ENCODE measurements at places on chromosomes 12 and 14.

DNA sequence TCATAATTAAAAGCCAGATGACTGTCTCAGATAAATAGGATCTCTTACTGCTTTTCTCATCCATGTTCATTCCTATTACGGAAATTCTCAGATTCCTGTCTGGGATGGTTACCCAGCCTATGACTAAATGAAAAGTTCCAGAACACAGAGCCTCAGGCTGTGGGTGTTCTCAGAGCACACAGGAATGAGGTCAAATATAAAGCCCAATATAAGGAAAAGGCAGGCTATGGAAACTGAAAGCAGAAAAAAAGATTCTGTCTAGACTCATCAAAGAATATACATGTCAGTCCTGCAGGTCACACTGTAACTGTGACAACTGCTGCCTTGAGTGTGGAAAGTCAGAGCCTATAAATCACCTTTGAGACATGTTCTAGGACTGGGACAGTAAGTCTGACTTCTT is 64.3 kb downstream of the DCAF5 start:
- DNase-seq: no peak

- no peak for DNase-seq
These were observed 6.1 kb downstream of the ABCD2 start for GRCh38 chr12:39613525-39613924.

- DNase-seq: no peak
These were observed 75.9 kb downstream of the BBS10 start for GRCh38 chr12:76272287-76272686.

DNA sequence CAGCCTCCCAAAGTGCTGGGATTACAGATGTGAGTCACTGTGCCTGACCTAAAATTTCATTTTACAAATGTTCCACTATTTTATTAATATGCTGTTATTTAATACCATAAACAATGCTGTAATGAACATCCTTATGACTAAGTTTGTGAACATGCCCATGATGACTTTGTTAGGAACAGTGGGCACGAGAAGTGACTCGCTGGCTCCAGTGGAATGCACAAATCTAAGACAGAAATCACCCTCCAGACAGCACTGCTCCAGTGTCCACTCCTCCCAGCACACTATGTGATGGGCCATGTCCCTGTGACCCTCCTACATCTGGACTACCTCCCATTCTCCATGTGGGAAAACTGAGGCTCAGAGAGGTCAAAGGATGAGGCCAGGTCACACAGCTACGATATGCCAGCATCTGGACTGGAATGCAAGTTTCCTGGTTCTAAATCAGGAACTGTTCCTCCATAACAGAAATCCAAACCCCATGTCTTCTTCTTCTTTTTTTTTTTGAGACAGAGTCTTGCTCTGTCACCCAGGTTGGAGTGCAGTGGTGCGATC is 57.9 kb downstream of the GPR68 start:
- DNase-seq: no peak

DNA sequence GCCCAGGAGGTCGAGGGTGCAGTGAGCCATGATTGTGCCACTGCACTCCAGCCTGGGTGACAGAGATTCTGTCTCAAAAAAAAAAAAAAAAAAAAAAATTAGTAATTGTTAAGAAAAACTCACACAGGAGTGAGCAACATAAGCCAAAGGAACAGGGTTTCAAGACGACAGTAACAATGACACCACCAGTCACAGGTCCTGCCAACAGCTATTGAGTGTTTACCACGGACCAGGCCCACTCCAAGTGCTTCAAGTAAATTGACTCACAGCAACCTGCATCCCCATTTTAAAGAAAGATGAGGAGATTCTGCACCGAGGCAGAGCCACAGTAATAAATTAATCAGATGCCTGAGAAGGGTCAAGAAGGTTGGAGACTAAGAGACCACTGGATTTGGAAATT is 194.5 kb downstream of the DPF3 start:
- no peak for DNase-seq

- DNase-seq: no peak
These were observed 16.5 kb upstream of the FIGNL2 start for GRCh38 chr12:51864833-51865670.

GRCh38 chr14:96762650-96763049 is 34.5 kb upstream of the VRK1 start:
- peak; percentile 62 for DNase-seq

- no peak for DNase-seq
These were observed 366.5 kb upstream of the OR4E1 start for GRCh38 chr14:22039938-22040780.

- DNase-seq: no peak
These were observed 113.3 kb upstream of the AMIGO2 start for GRCh38 chr12:47193066-47193465.

GRCh38 chr14:52607061-52607460 is 54.4 kb downstream of the GPR137C start:
- DNase-seq: no peak

DNA sequence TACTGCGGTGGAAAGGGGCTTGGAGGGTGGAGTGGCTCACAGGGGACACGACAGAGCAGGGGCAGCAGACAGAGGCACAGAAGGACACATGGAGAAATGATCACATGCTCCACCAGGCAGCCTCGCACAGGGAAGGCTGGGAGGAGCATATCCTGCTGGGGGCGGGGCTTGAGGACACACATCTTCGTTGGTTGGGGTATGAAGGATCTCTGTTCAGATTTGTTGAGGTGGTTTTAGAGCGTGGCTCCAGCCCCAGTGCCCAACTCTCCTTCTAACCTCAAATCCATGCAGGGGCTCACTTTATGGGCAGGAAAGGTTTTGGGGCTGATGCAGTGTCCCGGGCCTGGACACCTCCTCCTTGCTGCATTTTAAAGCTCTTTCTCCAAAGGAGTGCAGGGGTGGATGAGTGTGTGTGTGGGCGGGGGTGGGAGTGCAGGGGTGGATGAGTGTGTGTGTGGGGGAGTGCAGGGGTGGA is 733 bp upstream of the P3H3 start:
- DNase-seq: no peak

DNA sequence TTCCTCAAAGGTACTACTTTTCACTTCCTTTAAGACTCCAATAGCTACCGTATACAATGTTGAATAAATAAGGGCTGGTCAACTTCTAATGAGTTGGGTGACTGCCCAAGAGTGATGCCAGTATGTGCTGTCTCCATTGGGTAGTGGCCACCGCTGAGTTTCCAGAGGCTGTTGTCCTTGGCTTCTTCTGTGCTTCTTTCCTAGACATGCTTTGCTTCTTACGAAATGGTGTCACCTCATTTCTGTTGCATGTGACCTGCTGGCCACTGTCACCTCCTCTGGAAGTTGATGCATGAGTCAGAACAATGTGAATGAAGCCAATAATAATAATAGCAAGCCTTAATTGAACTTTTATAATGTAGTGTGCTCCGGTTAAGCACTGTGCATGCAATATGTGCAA is 7.5 kb upstream of the NID2 start:
- no peak for DNase-seq

DNA sequence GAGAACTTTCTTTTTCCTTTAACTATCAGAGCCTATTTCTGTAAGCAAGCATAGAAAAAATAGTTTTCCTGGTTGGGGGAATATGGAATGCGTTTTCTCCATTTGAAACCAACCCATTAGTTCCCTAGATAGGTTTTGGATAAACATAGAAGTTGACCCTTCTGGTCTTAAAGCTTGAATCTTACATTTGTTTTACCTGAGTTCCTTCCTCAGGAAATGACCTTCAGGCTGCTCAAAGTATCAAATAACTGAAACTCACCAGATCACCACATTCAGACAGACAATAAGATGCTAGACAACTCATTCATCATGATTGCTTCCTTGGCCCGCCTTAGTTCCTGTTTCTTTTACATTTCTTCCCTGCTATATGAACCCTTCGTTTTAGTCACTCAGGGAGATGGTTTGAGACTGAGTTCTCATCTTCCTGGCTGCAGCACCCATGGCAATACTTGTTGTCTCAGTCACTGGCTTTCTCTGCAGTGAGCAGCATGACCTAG is 52.2 kb downstream of the LRP6 start:
- DNase-seq: no peak

GRCh38 chr12:105554223-105554678 is 223.8 kb downstream of the C12orf75 start:
- DNase-seq: no peak

DNA sequence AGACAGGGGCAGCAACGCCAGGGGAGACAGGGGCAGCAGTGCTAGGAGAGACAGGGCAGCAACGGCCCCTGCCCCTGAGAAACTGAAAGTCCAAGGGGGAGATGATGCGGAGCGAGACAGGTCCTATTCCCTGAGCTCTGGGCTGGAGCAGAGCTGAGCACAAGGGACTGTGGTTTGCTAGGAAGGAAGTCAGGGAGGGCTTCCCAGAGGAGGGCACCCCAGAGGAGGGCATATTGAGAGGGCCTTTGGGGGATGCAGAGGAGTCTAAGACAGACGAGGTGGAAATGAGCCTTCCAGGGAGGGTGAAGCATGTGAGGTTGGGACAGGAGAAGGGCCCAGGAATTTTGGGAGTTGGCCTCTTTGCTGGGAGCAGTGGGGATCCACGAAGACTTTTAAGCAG is 52.1 kb upstream of the BEGAIN start:
- no peak for DNase-seq

GRCh38 chr12:51087818-51088217 is 4.4 kb upstream of the CSRNP2 start:
- no peak for DNase-seq

GRCh38 chr14:29316936-29317335 is 550.3 kb downstream of the FOXG1 start:
- no peak for DNase-seq

DNA sequence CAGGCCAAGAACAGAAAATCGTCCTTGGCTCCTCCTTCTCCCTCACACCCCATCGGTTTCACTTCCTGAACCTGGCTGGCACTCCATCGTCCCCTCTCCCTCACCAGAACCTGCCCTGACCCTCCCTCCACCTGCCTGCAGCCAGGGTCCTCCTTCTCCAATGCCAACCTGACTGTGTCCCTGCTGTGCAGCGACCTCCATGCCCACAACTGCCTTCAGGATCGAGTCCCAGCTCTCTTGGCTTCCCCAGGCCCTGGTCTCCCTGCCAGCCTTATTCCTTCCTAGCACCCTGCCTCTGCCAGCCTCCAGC is 19.8 kb downstream of the HVCN1 start:
- DNase-seq: no peak

GRCh38 chr12:93379326-93379980 is 1.7 kb downstream of the NUDT4 start:
- peak; percentile 71 for DNase-seq

GRCh38 chr14:104940526-104941150 is 16.0 kb downstream of the PLD4 start:
- DNase-seq: no peak

DNA sequence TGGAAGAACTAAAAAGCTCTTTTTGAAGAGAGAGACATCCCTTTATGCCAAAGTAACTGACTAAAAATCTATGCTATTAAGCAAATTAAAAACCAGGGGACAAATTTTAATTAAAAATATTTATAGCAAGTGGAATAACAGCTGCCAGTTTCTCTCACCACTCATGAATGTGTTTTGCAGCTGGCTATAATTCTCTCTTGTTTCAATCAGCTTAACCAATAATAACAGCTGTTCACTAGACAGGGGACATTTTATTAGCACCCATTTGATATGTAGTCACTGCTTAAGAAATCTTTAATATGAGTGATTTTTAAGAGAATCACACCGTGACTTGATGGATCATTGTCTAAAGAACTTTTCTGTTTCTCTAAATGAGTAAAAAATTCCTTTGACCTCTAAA is 34.2 kb upstream of the KRR1 start:
- DNase-seq: no peak

DNA sequence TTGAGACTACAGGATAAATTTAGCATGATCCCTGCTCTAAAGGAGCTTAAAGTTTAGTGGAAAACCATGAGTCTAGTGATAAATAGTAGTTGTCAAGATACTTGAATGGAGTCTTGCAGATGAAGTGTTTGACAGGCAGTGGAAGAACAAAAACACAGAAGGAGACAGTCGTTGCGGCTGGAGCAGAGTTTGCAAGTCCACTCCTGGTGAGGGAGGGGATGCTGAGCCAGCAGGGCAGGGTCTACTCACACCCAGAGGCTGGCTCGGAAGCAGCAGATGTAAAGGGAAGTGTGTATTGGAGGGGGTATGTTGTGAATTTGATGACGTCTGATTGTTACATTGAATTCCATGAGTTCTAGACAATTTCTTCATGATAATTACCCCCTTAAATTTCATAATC is 61.3 kb downstream of the TRAF3 start:
- no peak for DNase-seq

- DNase-seq: no peak
These were observed 89.9 kb upstream of the RFX4 start for GRCh38 chr12:106492857-106493256.

DNA sequence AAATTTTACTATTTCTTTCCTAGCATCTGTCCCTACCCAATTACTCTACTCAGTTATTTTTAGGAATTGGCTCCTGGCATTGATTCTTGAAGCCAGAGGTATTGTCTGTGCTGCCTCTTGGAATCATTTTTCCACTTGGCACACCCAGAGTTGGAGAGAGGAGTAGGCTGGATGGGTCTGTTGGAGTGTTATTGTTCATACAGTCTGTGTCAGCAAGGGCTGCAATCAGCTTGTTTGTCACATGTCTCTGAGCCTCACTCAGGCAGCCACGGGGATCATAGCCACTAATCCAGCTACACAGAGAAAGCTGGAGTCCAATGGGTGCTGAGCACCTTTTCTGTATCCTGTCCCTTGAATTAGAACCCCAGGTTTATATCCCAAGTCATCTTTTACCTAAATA is 176.0 kb upstream of the DYRK2 start:
- no peak for DNase-seq

DNA sequence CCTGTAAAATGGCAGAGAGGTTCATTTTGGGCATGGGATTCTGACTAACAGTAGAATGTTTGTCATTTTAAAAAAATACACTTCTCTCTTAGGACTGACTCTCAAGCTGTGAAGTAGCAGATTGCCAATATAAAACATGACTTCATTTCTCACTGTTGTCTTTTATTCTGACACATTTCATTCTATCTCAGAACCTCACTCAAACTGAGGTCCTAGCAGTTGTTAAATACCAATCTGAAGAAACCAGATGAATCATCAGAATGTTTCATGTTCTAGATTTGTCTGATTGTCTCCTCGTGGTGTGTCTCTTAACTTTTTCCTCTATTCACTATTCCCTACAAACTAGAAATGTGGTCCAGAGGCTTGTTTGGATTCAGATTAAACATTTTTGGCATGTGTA is 276.5 kb upstream of the NPAS3 start:
- no peak for DNase-seq

Data from erythroblast (primary cell).